ENCODE measurements at places on chromosomes 3 and 15. TPM values are rescaled to one million over a fixed set of nuclear protein-coding genes. Genes with fewer than 3 reads are reported as not detected.

Gene ESYT3
- polyA plus RNA-seq: not detected

Gene CNTN6
- not detected for polyA plus RNA-seq

DNA sequence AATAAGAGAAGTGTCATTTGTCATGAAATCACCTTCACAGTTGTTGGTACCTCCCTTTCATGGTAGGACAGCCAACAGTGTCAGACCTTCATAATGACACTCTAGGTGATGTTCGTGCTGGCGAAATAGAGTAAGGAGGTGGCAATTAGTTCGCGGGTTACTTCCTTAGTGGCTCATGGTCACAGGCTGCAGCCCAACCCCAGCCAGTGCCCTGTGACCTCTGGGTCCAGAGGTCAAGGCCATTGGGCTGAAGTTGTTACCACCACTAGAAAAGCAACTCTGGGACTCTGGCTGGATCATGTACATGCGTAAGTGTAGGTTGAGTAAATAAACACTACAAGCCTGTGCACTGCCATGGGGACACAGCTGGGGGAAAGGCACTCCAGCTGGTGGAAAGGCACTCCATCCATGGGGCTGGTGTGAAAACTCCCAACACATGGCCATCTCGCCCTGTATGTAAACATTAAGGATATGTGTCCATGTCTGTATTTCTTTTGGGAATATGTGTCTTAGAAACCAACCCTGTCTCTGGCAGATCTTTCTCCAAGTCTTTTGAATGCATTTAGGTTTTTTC, 106.7 kb downstream of the RYK start:
- no peaks in the 10 kb centered on the region for H3K27me3 ChIP-seq
- H3K4me1 ChIP-seq: peaks cover 19% of the 10 kb centered on the region
- no peak overlapping the region for H3K4me3 ChIP-seq

GRCh38 chr3:8761866-8762265, 7.5 kb downstream of the OXTR start:
- H3K27ac ChIP-seq: no peak overlapping the region
- H3K27me3 ChIP-seq: peaks cover under 1% of the 10 kb centered on the region
- no peak for DNase-seq
- no peaks in the 10 kb centered on the region for H3K36me3 ChIP-seq

DNA sequence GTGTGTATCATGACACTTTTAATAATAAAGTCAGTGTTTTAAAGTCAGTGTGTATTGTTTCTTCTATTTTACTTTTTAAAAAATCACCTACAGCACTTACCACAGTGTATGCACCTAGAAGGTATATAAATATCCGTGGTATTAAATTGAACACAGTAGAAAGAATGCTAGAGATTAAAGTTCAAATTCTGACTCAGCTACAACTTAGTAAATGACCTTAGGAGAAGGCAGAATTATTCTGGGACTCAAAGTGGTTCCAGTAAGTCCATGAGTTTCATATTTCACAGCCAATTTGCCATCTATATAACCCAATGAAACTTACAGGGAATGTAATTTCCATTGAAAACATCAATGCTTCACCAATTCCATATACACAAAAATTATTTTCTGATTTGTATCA, 52.7 kb upstream of the MAP4 start:
- no peak for DNase-seq
- no peak overlapping the region for H3K27ac ChIP-seq
- no peaks in the 10 kb centered on the region for H3K36me3 ChIP-seq
- peaks cover 8% of the 10 kb centered on the region for H3K4me1 ChIP-seq
- no peaks in the 10 kb centered on the region for H3K27me3 ChIP-seq

Data from naive B cell (primary cell).